ENCODE measurements at places on chromosomes 1 and 21. TPM values are rescaled to one million over a fixed set of nuclear protein-coding genes. Genes with fewer than 3 reads are reported as not detected.

NIBAN1 gene
- 19.7 TPM for total RNA-seq

HNRNPU gene
- total RNA-seq = 532 TPM

NES gene
- 0.02 TPM for total RNA-seq

NLRP3 gene
- 1.0 TPM for total RNA-seq

PKLR gene
- total RNA-seq = not detected

CAPZA1 gene
- total RNA-seq = 302 TPM

AMY1A gene
- not detected for total RNA-seq

DNAI4 gene
- 3.6 TPM for total RNA-seq

NEXN gene
- total RNA-seq = 2.1 TPM

PEAR1 gene
- not detected for total RNA-seq

HSPB7 gene
- total RNA-seq = not detected

LORICRIN gene
- not detected for total RNA-seq

UBAP2L gene
- 205 TPM for total RNA-seq

IBA57 gene
- total RNA-seq = 8.3 TPM

GJC2 gene
- 0.64 TPM for total RNA-seq

NR5A2 gene
- total RNA-seq = not detected

All from activated CD4-positive, alpha-beta T cell treated with anti-CD3 and anti-CD28 coated beads for 36 hours (primary cell).